Naive thymus-derived CD8-positive, alpha-beta T cell (primary cell): ENCODE measurements at places on chromosomes 1 and 21. TPM values are rescaled to one million over a fixed set of nuclear protein-coding genes. Genes with fewer than 3 reads are reported as not detected.

The ADAMTS5 gene
- not detected for polyA plus RNA-seq

The PGLYRP4 gene
- polyA plus RNA-seq = not detected

The ETV3 gene
- polyA plus RNA-seq = 16.4 TPM

The CD1C gene
- not detected for polyA plus RNA-seq

The SPRR2A gene
- not detected for polyA plus RNA-seq

The OR2M5 gene
- not detected for polyA plus RNA-seq

The CDC73 gene
- polyA plus RNA-seq = 67.0 TPM

The ZMYND12 gene
- not detected for polyA plus RNA-seq

The CLCA2 gene
- polyA plus RNA-seq = not detected

The TSPEAR gene
- polyA plus RNA-seq = not detected

The VWA5B1 gene
- not detected for polyA plus RNA-seq

The PARS2 gene
- polyA plus RNA-seq = 1.0 TPM

The ASAP3 gene
- polyA plus RNA-seq = 0.61 TPM

The TEX38 gene
- polyA plus RNA-seq = not detected

The BATF3 gene
- 0.47 TPM for polyA plus RNA-seq

The EXOSC10 gene
- polyA plus RNA-seq = 35.6 TPM

The TTC13 gene
- 8.0 TPM for polyA plus RNA-seq

The C1orf94 gene
- not detected for polyA plus RNA-seq

The MSH4 gene
- polyA plus RNA-seq = not detected

The SRP9 gene
- 350 TPM for polyA plus RNA-seq

The ETNK2 gene
- 3.8 TPM for polyA plus RNA-seq

The DYRK1A gene
- 1.8 TPM for polyA plus RNA-seq

The F5 gene
- 0.91 TPM for polyA plus RNA-seq

The KCNJ9 gene
- polyA plus RNA-seq = 0.10 TPM

The IL12RB2 gene
- 0.11 TPM for polyA plus RNA-seq

The SPRR1A gene
- not detected for polyA plus RNA-seq

The CD1B gene
- polyA plus RNA-seq = not detected

The PIK3CD gene
- polyA plus RNA-seq = 87.4 TPM

The CCSAP gene
- polyA plus RNA-seq = 1.5 TPM

The FBLIM1 gene
- polyA plus RNA-seq = not detected

The GCSAML gene
- not detected for polyA plus RNA-seq

The CCDC185 gene
- not detected for polyA plus RNA-seq

The WNT3A gene
- polyA plus RNA-seq = not detected

The RIT1 gene
- polyA plus RNA-seq = 18.0 TPM

The TMED5 gene
- polyA plus RNA-seq = 18.0 TPM

The MYBPH gene
- polyA plus RNA-seq = not detected

The TMEM222 gene
- polyA plus RNA-seq = 54.1 TPM

The SPSB1 gene
- polyA plus RNA-seq = 1.7 TPM

The LCK gene
- polyA plus RNA-seq = 876 TPM

The PER3 gene
- 2.8 TPM for polyA plus RNA-seq

The OR2L13 gene
- not detected for polyA plus RNA-seq

The GJC2 gene
- 0.22 TPM for polyA plus RNA-seq

The OR10J1 gene
- polyA plus RNA-seq = not detected

The VASH2 gene
- polyA plus RNA-seq = 0.68 TPM

The OR2W3 gene
- not detected for polyA plus RNA-seq

The HORMAD1 gene
- polyA plus RNA-seq = not detected

The OR2G2 gene
- polyA plus RNA-seq = not detected

The FCGR3B gene
- polyA plus RNA-seq = not detected

The SH2D2A gene
- 31.5 TPM for polyA plus RNA-seq

The AHCTF1 gene
- 20.2 TPM for polyA plus RNA-seq

The KCNH1 gene
- not detected for polyA plus RNA-seq

The LRP8 gene
- polyA plus RNA-seq = 1.3 TPM

The OPRD1 gene
- polyA plus RNA-seq = not detected

The NBPF19 gene
- polyA plus RNA-seq = 2.2 TPM

The KRTAP20-4 gene
- not detected for polyA plus RNA-seq

The KRTAP27-1 gene
- not detected for polyA plus RNA-seq

The AMIGO1 gene
- 25.4 TPM for polyA plus RNA-seq

The CDCA8 gene
- 0.54 TPM for polyA plus RNA-seq

The DIO1 gene
- not detected for polyA plus RNA-seq
